ENCODE measurements at places on chromosomes 7 and 10. TPM values are rescaled to one million over a fixed set of nuclear protein-coding genes. Genes with fewer than 3 reads are reported as not detected.

The TUBAL3 gene
- polyA plus RNA-seq: not detected

DNA sequence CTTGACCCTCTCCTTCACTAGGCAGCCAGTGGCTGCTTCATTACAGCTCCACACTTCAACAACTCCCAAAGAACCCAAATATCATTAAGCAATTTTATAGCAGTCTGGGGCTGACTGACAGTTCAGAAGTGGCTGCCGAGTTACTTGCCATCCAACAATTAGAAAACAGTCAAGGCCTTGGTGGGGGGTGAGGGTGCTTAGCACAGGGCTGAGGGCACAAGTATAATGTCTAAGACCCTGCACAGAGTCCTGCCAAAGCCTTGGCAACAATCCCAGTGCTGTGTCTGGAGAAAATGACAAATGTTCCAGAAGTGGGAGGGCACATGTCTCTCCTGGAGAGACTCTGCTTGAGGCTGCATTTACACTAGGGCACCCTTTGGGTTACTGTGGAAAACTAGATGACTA is 71.1 kb downstream of the CXCL12 start:
- no peak for DNase-seq

The PAPOLB gene
- 0.02 TPM for polyA plus RNA-seq

- DNase-seq: no peak
Measured at GRCh38 chr7:94998266-94999068, 91.1 kb downstream of the PPP1R9A start.

GRCh38 chr10:119113751-119114732 is 10.1 kb downstream of the DENND10 start:
- peak; percentile 70 for DNase-seq

GRCh38 chr10:24929056-24929544 is 23.3 kb downstream of the PRTFDC1 start:
- peak; percentile 75 for DNase-seq
